ENCODE measurements at places on chromosomes 7 and 10. TPM values are rescaled to one million over a fixed set of nuclear protein-coding genes. Genes with fewer than 3 reads are reported as not detected.

CREB5 gene
- total RNA-seq = 15.2 TPM

ZDHHC6 gene
- 13.9 TPM for total RNA-seq

GPRIN2 gene
- total RNA-seq = 6.3 TPM

VENTX gene
- total RNA-seq = not detected

SPDYE2 gene
- not detected for total RNA-seq

BAMBI gene
- total RNA-seq = 19.8 TPM
